ENCODE measurements at places on chromosomes 4 and X.
A peak's percentile ranks its signal among the peaks of the same experiment; 100 is the strongest.

DNA sequence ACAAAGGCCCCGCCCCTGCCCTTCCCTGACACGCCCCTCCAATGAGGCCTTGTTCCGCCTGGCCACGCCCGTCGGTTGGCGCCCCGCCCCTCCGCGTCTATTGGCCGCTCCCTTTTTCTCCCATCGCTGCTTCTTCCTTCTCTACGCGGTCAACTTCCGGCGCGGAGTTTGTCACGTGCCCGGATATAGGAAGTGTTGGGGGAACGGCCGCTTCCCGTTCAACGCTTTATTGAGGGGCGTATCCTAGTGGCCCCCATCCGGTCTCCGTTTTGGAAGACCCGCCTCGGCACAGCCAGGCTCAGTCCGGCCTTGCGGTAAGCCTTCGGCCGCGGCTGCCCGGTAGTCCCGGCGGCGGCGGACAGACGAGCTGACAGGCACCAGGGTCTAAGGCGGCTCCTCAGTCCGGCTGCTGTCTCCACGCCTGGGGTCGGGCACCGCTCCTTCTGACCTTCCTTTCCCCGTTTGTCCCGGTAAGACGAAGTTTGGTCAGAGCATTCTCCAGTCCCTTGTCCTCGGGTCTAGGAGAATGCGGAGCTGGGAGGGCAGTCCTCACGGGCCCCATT lies at the start of gene EXOC1:
Gene EXOC1 (plus strand): TSS at position 165 of the 563 bp plus-strand sequence. CDS start 4,676 bp downstream, outside the sequence.
- DNase-seq, result peak; percentile 97

DNA sequence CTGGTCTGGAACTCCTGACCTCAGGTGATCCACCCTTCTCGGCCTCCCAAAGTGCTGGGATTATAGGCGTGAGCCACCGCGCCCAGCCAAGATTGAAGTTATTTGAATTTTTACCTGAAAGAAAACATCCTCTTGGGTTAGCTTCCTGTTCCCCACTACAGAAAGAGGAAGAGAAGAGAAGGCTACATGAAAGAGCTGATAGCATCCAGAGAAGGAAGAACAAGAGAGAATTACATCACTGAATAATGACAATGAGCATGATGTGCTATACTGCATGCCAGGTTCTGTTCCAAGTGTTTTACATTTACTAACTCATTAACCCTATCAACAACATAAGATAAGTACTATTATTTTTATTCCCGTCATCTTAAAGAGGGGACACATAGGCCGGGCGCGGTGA lies 11.5 kb upstream of the TBC1D1 start:
- no peak for DNase-seq

DNA sequence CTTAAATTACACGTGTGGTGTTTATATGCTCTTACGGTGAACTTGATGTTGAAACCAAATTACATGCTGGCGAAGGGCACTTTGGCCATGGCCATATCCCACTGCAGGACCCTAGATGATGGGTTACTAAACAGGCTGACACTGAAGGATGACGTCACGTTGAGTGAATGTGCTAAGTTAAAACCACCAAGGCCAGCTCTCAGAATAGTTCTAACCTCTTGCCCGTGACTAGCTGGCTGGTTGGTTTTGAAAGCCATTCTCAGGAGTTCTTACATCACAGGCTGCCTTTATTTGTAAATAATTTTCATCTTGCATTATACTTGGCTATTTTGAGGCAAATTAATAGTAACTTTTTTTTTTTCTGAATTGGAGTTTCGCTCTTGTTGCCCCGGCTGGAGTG lies 41.3 kb upstream of the PHEX start:
- no peak for DNase-seq

GRCh38 chr4:184475096-184475461 lies 729 bp upstream of the IRF2 start:
- DNase-seq, result peak; percentile 85

DNA sequence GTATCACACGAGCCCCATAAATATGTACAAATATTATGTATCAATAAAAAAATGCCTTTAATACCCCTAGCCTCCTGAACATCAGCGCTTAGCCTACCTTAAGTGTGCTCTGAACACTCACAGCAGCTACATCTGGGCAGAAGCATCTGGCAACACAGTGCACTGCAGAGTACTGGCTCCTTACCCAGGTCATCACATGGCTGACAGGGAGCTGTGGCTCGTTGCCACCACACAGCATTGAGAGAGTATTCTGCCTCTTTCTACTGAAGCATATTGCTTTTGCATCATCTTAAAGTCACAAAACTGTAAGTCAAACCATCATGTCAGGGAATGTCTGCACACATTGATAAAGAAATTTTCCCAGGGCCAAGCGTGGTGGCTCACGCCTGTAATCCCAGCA lies 55.2 kb downstream of the TRIML1 start:
- DNase-seq, result no peak

GRCh38 chr4:153771046-153771445 lies 11.2 kb upstream of the RNF175 start:
- no peak for DNase-seq

DNA sequence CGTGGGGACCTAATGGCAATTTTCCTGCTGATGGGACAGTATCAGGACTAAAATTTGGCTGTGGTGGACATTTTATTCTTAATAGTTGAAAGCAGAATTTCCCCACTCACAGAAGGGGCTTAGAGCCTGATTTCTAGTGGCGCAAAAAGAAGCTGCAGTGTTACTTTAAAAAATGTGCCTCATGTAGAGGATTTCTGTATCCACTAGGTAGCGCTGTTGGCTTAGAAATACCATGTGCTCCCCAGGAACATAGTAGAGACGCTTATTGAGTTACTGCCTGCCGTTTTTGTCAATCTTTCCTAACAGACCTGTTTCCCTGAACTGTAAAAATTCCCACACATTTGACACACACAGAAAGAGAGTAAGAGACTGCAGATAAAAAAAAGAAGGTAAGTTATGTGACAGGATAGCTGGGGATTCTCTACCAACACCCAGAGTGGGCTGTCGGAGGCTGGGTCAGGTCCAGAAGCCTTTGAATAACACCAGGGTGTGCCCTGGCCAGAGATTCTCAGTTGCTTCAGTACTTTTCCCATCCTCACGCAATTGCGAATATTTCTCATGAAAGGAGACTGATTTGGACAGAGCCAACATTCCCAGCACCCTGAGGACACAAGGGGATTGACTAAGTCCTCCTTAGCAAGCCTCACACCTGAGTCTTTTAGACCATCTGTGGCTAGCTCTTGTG lies 88.4 kb downstream of the ZXDA start:
- DNase-seq, result peak; percentile 63

DNA sequence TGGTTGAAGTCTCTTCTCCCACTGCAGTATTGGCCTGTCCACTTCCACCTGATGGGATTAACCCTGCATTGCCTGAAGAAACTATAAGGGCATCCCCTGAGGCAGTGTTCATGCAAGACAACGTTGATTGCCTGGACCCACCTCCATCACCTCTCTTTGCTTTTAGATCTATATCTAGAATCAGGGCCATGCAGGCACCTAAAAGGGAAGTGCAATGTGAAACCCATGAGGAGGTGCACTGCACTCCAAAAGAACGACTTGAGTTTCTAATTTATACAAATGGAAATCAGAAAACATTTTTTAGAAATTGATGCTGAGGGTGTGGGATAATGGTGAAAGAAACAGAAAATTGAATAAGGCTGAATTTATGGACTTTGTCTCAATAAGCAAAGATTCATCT lies 694.4 kb downstream of the TRAM1L1 start:
- no peak for DNase-seq

DNA sequence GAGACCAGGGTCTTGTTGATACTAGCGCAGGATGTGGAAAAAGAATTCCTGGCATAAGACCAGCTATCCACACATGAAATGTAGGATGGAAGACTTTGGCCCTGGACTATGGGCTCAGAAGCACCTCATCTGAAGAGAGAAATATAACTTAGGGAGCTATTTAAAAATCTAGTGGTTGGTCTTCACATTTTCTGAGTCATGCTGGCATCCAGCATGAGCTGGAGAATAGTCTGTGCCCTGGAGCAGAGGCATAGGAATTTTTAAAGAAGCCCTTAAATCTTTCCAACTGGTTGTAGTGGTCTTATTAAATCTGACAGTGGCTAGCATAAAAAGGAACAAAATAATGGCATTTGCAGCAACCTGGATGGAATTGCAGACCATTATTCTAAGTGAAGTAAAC lies 86.3 kb downstream of the SMARCA5 start:
- no peak for DNase-seq

DNA sequence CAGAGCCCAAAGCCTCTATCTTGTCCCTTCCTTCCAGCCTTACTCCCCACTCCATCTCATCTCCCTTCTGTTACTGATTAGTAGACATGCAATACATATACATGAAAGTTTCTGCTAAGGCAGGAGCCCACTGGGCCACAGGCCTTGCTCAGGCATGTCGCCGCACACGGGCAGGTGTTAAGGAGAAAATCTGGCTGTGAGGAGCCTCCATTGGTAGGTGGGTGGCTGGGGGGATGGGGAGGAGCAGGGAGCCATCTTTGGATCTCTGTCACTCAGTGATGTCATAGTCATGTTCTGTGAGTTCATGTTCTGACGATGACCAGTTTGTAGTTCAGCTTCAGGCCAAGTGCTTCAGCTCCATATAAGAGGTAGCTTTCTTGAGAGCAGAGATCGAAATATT lies 2.9 kb upstream of the HMGB3 start:
- no peak for DNase-seq

- no peak for DNase-seq
Observed at GRCh38 chr4:107643021-107643420, 77.0 kb downstream of the PAPSS1 start.

GRCh38 chr4:186560647-186561046 lies 5.3 kb upstream of the MTNR1A start:
- no peak for DNase-seq

DNA sequence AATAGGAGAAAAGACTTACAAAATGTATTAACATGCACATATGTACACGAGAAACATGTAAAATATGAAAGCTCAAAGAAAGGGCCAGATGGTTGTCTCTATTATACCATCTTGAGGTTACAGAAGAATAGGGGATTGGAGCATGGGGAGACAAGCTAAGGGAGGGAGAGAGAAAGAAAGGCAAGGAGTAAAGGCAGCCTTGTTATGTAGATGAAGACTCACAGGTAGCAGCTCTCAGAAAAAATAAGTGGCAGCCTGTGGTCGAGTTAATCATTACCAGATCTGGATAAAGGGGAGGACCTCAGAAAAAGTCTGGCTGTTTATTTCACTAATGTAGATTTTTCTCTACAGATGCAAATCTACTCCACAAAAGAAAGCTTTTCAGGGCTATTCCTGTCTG lies 26.6 kb upstream of the PPP1R2C start:
- DNase-seq, result no peak

DNA sequence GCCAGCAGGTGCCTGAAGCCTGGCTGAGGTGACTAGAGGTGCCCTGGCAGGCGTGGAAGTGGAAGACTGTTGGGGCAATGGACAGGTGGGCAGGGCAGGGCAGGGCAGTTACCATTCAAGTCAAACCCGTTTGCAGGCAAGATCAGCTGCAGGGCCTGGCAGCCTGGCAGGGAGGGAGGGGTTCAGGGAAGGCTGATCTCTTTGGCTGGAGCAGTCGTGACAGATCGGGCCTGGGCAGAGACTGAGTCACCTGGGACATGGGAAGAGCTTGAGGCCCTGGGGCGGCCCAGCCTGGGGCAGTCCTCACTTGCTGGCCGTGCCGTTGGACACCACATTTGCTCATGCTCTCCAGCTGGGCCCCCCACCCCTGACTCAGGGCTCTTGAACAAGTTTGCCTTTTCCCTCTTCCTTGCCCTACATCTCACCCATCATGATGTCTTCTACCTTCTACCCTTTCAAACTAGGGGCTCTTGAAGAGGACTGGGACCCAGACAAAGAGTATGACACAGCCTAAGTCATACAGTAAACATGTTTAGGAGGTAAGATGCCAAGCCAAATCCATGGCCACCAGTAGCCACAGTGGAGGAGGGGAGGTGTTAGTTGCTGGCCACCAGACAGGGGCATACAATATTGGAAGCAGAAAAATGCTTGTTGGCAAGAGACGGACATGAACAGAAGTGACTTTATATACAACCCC lies 2.0 kb upstream of the ZNF185 start:
- DNase-seq, result no peak

- no peak for DNase-seq
Observed at GRCh38 chr4:67019686-67020437, 525.4 kb downstream of the CENPC start.

- no peak for DNase-seq
Observed at GRCh38 chrX:103726477-103726876, 15.8 kb downstream of the TMEM31 start.

DNA sequence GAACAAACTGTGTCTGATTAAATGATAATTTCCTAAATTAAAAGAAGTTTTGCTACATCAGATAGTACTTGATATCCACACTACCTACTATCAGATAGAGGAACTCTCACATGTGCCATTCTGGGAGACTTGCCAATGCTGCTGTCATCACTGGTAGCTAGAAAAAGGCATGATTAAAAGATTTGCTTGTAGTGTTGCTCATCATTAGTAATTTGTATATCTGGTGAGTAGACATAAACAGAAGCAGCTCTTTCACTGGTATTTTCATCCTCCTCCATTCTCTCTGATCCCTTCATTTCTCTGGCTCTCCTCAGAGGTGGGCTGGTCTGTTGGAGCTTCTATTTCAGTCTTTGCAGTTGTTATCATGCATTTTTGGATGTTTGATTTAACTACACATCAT lies 56.0 kb downstream of the SPRY1 start:
- peak; percentile 78 for DNase-seq

- no peak for DNase-seq
Observed at GRCh38 chr4:100086766-100087431, 103.4 kb downstream of the DDIT4L start.

- peak; percentile 76 for DNase-seq
Observed at GRCh38 chr4:108018040-108018883, 28.6 kb downstream of the HADH start.

- DNase-seq, result no peak
Observed at GRCh38 chr4:37737466-37737865, 51.3 kb upstream of the RELL1 start.

- DNase-seq, result no peak
Observed at GRCh38 chr4:15914736-15915135, 23.8 kb downstream of the FGFBP1 start.

GRCh38 chr4:59704616-59705015 lies 1495.5 kb upstream of the ADGRL3 start:
- DNase-seq, result no peak

DNA sequence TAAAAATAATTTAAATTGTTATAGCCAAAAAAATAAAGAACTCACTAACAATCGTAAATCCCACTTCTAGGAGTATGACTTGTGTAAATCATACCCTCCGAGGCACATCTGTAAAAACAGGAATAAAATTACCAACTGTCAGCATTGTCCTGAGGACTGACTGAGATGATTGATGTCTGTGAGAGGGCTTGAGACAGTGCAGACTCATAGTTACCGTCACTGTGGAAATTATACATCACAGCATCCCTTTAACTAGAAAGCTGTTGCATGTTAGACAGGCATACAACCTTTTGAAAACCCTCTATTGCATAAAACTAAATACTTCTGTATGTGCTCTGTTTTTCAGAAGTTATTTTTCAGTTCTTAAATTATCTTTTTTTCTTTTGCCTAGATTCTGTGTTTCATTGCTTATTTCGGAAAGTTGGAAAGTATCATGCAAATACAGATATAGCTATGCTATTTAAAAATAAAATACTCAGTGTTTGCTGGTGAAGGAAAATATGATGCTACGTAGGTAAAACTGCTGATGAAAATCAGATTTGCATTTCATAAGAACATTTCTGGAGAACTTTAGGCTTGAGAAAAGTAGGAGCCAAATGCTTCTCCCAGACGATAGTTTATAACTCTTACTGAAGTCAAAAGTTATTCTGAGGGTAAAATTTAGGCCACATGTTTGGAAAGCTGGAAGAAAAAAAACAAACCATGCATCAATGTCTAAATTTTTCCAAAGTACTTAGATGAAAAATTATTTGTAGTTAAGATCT lies 13.6 kb upstream of the RBPJ start:
- no peak for DNase-seq
